Activated CD4-positive, alpha-beta T cell treated with anti-CD3 and anti-CD28 coated beads, Interleukin-2, amount 50 U/mL, for 24 hours (primary cell): ENCODE measurements at places on chromosomes 4 and X.

GRCh38 chr4:112379306-112379705 is 82.1 kb downstream of the ALPK1 start:
- no peak for DNase-seq

- DNase-seq: no peak
These were observed at the start of gene POU4F2 for GRCh38 chr4:146638786-146639505. POU4F2 (plus strand) TSS chr4:146638893; CDS start chr4:146639141, 248 bp downstream.

DNA sequence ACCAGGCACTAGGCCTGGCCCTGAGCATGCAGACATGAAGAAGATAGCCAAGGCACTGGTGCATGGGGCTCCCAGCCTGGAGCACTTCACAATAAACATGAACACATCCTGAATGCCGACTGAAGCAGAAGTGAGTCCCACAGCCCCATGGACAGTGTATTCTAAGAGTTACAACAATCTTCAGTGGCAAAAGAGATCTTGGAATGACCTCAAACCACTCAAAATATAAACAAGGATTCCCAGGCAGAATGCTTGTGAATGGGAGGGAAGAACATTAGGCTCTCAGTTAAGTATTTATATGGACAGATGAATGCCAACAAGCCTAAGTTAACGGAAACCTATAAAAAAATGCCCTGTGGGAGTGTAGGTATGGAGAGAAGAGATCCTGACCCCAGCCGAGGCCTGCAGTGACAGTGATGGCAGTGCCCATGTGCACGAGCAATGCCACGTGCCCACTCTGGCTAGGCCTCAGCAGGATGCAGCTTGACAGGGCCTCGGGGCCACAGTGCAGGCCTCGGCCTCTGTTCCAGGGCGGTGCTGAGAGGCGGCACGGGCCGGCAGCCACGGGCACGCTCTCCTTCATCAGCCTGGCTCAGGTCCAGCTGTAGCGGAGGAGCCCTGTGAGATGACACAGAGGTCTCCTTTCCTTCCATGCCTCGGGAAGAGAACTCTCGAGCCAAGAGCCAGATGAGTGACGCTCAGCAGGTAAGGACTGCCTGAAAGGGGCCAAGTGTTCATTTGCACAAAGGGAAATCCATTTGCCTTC is 49.2 kb downstream of the IRF2 start:
- no peak for DNase-seq

- no peak for DNase-seq
These were observed 227.9 kb upstream of the ANKRD50 start for GRCh38 chr4:124940387-124940786.

DNA sequence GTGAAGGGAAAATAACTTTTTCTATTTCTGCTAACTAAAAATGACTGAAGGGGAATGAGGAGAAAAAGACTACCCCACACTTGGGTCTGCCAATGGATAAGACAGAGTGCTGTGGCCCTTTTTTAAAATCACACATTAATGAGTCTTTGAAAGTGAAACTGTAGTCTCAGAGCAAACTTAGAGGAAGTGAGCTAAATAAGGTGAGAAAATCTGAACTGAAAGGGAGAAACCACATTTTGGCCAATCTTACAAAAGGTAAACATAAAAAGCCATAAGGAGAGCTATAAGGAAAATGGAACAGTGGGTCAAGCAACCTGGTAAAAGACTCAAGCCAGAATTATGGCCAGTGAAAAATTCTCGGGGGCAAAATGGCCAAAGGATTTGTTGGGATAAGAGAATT is 755.1 kb upstream of the IGFBP7 start:
- DNase-seq: no peak

DNA sequence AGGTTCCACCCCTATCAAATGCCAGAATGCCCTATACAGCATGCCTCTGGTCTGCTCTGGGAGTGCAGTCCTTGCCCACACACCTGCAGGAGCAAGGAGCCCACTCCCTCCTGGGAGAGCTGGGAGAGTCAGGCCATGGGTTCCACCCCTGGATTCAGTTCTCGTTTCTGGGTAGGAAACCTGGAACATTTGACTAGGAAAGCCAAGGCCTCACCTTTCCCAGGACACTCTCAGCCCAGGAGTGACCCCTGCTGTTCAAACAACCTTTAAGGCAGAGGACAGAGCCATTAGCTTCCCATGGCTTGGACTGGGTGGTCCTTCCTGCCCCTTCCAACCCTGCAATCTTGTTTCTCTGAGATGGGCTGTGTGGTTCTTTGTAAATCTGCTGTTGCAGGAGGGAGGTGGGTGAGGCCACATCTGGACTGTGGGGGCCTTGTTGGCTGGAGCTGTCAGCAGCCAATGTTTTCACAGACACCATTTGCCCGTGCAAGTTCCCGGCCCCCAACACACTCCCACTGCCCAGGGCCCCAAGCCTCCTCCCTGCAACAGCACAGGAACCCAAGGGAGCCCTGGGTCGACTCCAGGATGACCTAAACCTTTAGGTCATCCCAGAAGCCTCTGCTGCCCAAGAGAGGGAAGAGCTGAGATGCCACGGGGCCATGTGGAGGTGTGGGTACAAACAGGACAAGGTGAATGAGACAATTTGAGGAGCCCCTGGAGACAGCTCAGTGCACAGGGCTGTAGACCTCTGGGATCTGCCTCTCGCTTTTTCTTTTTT is 104.4 kb downstream of the PJA1 start:
- DNase-seq: no peak

- no peak for DNase-seq
These were observed at the start of gene PRRG1 for GRCh38 chrX:37349221-37350033. PRRG1 (plus strand) TSS chrX:37349364; CDS start chrX:37406250, 56,886 bp downstream.

- DNase-seq: no peak
These were observed 61.6 kb upstream of the NOCT start for GRCh38 chr4:138953961-138954371.

- no peak for DNase-seq
These were observed 91.9 kb upstream of the TMEM164 start for GRCh38 chrX:109911046-109911445.

GRCh38 chr4:184375027-184375426 is 99.3 kb downstream of the IRF2 start:
- DNase-seq: no peak

GRCh38 chrX:132738951-132739350 is 219.5 kb downstream of the HS6ST2 start:
- DNase-seq: no peak

- DNase-seq: no peak
These were observed 3.9 kb downstream of the FABP2 start for GRCh38 chr4:119317990-119318389.

DNA sequence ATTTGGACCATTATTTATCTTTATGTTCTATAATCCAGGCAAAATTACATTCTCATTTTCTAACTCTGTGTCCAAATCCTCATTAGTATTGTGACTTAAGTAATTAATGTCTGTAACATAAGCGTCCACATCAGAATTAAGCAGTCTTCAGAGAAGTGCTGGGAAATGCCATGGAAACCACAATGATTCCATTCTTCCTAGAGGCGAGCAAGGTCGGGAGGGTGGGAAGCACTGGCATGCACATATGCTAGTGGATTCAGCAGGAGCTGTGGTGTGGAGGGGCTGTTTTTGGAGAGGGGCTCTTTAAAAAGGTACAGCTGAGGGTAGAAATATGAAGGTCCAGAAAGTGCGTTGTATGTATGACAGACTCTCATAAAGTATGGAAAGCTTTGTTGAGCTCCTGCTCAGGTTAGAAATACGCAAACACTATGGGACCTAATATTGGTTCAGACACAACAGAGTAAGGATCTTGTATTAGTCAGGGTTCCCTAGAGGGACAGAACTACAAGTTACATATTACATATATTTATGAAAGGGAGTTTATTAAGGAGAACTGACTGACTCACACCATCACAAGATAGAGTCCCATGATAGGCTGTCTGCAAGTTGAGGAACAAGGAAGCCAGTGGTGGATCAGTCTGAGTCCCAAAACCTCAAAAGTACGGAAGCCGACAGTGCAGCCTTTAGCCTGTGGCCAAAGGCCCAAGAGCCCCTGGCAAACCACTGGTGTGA is 61.5 kb downstream of the GLRA2 start:
- DNase-seq: no peak

DNA sequence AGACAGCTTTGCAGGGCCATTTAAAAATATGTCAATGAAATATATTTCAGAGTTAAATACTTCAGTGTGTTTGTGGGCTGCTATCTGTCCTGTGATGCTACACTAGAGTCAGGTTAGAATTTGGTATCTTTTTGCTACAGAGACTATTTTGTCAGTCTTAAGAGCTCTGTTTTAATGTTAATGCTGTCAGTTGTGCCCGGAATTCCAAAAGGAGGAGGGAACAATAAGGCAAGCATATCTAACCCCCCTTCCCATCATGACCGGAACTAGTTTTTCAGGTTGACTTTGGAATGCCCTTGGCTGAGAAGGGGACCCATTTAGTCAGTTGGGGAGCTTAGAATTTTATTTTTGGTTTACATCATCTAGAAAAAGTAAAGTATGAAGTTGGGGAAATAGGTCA is 34.9 kb upstream of the SLC25A4 start:
- no peak for DNase-seq

DNA sequence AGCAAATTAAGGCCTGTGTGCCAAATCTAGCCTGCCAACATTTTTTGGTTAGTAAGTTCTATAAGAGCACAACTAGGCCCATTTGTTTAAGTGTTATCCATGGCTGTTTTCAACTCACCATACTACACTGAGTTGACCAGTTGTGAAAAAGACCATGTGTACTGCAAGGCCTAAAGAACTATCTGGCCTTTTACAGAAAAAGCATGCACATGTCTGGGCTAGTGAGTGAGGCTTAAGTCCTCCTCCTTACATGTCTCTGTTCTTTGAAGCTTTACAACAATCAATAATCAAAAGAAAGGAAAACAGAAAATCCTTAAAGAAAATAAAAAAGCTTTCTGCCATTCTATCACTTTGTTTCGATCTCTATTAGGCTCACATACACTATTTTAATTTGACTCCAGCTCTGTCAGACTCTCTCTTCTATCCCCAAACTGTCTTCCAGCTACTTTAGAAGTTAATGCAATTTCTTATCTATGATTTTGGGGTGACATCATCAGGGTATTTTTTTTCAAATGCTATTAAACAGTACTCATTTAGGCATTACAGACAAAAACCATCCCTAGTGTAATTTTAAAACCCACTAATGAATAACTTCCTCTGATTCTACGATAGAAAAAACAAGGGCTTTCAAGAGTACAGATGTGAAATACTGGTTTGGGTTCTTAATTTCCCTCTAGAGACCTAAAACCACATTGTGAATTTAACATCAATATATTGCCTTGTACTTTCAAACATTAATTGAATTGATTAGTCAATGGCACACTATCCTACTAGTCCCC is 161.8 kb downstream of the MAB21L2 start:
- DNase-seq: no peak

- no peak for DNase-seq
These were observed 54.2 kb upstream of the RASSF6 start for GRCh38 chr4:73674451-73674919.

- no peak for DNase-seq
These were observed 21.9 kb downstream of the CXXC4 start for GRCh38 chr4:104472766-104473165.

DNA sequence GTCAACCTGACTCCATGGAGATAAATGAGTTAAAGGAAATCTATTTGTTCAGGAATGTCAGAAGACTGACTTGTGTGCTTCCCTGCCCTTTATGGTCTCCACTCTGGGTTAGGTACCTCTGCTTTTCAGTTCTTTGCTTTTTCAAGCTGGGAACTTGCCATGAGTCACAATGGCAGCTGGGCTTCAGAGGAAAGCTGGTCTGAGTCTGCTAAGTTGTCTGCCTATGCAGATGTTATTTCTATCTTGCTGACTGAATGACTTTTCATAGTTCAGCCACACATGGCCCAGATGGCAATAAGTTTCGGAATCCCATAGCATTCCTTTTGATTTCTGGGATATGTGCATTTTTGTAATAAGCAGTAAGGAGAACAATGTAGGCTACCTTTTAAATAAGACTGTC is 337.9 kb upstream of the FGF13 start:
- no peak for DNase-seq

GRCh38 chr4:42271096-42271495 is 118.6 kb upstream of the BEND4 start:
- DNase-seq: no peak

- DNase-seq: no peak
These were observed 95.0 kb downstream of the BANK1 start for GRCh38 chr4:101885574-101885973.

DNA sequence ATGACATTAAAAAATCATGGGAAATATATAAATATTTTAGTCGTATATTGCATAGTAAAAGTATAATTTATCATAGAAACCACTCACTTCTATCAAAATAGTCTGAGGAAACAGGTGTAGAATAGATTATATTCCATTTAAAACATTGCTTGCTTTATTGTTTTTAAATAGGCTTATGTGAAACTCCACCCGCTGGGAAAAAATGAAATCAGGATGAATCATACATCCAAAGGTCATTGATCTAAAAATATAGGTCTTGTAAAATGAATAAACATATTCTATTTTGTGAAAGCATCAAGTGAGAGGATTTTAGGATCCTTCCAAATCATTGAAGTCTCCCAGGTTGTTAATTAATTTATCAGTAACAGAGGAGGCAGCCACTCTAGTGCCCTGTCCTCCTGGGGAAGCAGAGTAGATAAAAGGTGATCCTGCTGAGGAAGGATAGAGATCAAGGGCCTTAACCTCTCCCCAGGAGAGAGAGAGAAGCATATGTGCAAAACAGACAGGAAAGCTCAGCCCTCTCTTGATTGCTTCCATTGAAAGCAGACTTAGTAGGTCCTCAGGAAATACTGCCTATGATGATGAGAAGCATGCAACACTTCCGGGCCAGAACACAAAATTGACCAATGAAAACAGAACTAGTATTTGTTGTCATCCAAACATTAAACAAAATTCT is 96.8 kb upstream of the MAP9 start:
- DNase-seq: no peak

DNA sequence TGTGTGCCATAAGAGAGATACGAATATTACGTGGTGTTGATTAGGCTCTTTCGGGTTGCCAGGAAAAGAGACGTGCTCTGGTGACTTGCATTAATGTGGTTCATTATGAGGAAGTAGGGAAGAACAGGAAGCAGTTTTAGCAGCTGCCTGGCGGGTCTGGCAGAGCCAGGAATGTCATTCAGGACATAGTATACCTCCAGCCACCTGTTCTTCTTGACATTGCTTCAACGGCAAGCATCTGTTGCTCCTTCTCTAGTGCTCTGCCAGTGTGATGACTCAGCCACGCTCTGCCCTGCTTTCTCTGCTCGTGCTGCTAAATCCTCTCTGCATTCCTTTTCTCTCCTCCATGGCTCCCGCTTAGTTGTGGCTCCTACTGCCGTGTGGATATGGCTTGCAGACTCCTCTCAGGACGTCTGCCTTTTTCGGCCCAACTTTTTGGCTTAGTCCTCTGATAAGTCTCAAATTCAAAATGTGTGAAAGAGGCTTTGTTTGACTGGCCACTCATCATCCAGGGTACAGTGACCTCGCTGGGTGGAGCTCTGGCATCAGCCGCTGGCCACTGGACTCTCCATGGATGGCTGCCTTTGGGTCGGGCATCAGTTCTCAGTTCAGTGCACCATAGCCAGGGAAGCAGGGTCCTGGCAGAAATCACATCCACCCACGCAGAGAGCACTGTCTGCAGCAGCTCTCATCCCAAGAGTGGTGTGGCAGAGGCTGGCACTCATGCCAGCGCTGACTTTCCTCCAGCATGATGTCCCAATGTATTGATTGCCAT is 89.3 kb upstream of the KLF3 start:
- no peak for DNase-seq

- DNase-seq: no peak
These were observed 205.0 kb upstream of the PDE5A start for GRCh38 chr4:119833611-119834010.

- no peak for DNase-seq
These were observed 195.2 kb upstream of the STK26 start for GRCh38 chrX:131827935-131828334.

- no peak for DNase-seq
These were observed 3.7 kb downstream of the TMEM129 start for GRCh38 chr4:1717129-1718094.
